ENCODE measurements at places on chromosomes 1 and 21.

DNA sequence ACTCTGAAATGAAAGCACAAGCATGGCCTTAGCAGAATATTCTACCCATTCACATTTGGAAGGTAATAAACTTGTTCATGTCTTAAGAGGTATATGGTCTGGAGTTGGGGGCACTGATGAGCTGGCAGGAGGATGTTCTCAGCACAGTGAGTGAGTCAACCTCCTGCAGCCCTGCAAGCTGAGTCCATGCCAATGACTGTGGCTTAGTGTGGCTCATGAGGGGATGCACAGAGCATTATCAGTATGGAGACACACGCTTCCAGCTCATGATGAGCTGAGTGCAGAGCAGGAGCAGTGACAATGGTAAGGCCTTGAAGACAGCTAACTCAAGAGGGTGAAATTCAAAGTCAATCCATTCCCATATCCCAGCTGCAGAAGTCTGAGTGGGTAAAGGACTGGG is 102.3 kb downstream of the TNFSF18 start:
- DNase-seq: no peak

DNA sequence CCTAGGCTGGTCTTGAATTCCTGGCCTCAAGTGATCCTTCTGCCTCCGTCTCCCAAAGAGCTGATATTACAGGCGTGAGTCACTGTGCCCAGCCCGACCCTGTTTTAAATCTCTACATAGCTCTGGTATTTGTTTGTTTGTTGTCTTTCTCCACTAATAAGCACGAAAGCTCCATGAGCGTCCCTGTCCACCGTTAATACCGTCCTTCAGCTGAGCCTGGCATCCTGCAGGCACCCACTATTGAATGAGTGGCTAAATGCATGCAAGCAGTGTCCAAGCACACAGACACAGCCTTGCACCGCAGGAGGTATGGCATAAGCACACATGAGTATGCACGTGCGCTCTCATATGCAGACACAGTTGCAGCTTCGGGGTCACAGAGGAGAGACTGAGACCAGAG is 4.5 kb upstream of the COL16A1 start:
- DNase-seq: no peak

- DNase-seq: no peak
These were observed 11.4 kb downstream of the WNT2B start for GRCh38 chr1:112520166-112520565.

- DNase-seq: no peak
These were observed 76.6 kb upstream of the KIAA0040 start for GRCh38 chr1:175269151-175269550.

DNA sequence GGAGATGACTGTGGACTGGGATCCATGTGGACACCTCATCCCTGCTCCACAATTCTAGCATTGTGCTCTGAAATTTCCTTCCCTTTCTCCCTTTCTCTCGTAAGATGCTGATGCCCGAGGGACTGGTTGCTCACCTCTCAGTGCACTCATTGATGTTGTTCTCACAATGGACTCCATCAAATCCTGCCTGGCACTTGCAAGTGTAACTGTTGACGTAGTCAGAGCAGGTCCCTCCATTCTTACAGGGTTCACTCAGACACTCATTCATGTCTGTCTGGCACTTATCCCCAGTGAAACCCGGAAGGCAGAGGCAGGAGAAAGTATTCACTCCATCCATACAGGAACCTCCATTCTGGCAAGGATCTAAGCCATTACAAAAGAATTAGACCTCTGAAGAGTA is 45.1 kb upstream of the ADAM30 start:
- DNase-seq: no peak

- no peak for DNase-seq
These were observed 1.5 kb downstream of the OR14A2 start for GRCh38 chr1:247746391-247746935.

DNA sequence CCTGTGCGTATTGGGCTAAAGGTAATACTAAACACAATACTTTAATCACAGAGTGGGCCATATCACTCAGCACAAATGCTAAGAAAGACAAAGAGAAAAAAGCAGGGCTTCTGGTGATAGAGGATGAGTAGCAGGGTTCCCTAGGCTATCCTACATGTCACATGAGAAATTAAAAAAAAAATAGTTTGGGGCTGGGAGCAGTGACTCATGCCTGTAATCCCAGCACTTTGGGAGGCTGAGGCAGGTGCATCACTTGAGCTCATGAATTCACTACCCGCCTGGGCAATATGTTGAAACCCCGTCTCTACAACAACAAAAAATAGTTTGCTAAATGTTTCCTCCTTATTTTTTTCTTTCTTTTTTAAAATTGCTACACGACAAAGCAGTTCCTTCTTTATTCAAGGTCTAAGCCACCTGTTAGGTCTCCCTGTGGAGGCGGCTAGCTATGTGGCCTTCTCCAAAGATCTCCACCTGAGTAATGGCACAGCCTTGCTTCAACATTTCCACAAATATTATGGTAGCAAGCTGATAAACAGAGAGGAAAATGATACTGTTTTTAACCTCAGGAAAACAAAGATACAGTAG is 1.5 kb downstream of the ENSA start:
- DNase-seq: no peak

GRCh38 chr1:67214420-67215174 is 48.3 kb downstream of the IL23R start:
- DNase-seq: no peak

- no peak for DNase-seq
These were observed 17.1 kb upstream of the A3GALT2 start for GRCh38 chr1:33338048-33338439.

DNA sequence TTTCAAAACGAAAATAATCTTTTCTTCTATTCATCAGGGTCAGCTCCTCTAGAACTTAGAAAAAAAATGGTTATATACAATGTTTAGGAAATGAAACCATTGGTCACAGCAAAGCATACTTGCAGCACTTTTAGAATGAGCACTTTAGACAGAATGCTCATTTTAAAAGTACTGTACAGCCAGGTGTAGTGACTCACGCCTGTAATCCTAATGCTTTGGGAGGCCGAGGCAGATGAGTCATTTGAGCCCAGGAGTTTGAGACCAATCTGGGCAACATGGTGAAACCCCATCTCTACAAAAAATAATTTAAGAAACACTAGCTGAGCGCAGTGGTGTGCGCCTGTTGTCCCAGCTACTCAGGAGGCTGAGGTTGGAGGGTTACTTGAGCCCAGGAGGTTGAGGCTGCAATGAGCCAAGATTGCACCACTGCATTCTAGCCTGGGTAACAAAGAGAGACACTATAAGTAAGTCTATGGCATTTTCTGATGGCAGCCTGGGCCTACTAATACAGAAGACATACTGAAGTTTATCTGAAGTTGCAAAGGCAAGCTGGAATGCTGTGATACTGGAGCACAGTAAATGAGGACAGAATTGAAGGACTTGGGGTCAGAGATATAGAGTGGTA is 48.9 kb upstream of the ZNF326 start:
- no peak for DNase-seq

DNA sequence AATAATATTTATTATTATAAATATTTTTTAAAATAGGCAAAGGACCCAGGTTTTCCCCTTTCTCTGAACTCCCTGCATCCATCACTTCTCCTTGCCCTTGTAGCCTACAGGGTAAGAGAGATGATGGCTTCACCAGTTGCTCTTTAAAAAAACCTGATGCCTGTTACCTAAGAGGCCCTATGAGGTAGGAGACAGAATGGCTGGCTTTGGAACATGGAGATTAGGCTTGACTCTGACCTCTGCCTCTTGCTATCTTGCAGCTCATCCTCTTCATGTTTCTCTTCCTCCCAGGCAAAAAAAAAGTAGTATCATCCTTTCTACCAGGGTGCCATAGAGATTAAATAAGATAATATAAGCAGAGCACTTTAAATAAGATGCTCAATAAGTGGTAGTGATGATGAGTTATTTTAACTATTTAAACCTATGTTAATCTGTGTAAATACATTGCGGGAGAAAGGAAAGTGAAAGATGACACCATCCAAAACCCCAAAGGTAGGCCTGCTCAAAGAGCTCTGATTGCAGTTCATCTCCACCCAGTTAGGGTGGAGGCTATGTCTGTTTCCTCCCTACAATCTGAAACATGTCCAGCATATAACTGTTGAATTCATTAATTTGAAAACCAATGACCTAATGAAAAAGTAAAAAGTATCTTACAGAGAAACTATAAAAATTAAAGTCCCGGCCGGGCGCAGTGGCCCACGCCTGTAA is 51.8 kb downstream of the RGS2 start:
- no peak for DNase-seq

- DNase-seq: no peak
These were observed 61.4 kb downstream of the VWA5B1 start for GRCh38 chr1:20351911-20352701.
